ENCODE measurements at places on chromosomes 5 and 9. TPM values are rescaled to one million over a fixed set of nuclear protein-coding genes. Genes with fewer than 3 reads are reported as not detected.

Gene NTNG2
- 15.6 TPM for total RNA-seq

Gene ACOT12
- total RNA-seq, result not detected

Gene BSPRY
- total RNA-seq, result 10.6 TPM

Gene RNF183
- total RNA-seq, result 0.37 TPM

Gene NREP
- total RNA-seq, result 20.2 TPM

Gene AQP3
- total RNA-seq, result 29.1 TPM

GRCh38 chr9:37961351-37961750 is 57.4 kb upstream of the SLC25A51 start:
- no peak for DNase-seq

DNA sequence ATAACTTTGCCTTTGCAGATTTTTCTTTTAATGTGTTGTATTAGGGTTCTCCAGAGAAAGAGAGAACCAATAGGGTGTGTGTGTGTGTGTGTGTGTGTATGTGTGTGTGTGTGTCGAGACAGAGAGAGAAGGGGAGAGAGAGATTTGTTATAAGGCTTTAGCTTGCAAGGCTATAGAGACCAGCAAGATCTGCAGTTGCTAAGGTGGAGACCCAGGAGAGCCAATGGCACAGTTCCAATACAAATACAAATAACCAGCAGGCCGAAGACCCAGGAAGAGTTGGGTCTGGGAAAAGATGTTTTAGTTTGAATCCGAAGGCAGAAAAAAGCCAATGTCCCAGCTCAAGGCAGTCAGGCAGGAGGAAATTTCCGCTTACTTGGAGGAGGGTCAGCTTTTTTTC is 23.0 kb downstream of the TMOD1 start:
- DNase-seq, result no peak

DNA sequence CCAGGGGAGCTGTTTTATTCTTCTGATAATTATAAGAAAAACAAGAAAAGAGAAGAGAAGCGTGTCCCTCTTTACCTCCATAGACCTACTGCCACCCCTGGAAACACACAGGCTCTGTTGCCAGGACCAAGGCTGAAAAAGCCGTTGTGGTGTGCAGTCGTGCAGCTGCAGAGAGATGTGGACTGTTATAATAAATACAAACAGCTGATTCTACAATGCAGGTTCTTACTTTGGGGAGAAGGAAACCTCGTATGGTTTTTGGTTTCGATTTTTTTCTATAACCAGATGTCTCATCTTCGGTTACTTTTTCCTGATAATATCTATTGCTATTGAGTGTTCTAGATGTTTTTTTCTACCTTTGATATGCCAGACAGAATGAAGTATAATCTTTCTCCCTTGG is 28.1 kb downstream of the FYB1 start:
- no peak for DNase-seq

- DNase-seq, result no peak
Measured at GRCh38 chr5:63648376-63648775, 313.9 kb downstream of the HTR1A start.

DNA sequence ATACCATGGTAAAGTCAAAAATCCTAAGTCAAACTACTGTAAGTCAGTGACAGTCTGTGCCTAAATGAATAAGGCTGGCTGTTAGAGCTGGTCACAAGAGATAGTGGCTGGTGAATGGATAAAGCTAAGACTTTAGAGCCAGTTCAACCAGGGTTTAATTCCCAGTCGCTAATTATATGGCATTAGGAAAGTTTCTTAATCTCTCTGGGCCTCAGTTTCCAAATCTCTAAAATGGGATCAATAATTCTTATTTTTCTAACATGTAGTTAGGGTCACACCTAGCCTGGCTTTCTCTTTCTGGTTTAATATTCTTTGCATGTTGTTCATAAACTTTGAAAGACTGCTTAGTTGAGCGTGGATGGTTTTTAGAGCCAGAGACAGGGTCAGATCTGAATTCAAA is 64.8 kb downstream of the SMIM15 start:
- no peak for DNase-seq

DNA sequence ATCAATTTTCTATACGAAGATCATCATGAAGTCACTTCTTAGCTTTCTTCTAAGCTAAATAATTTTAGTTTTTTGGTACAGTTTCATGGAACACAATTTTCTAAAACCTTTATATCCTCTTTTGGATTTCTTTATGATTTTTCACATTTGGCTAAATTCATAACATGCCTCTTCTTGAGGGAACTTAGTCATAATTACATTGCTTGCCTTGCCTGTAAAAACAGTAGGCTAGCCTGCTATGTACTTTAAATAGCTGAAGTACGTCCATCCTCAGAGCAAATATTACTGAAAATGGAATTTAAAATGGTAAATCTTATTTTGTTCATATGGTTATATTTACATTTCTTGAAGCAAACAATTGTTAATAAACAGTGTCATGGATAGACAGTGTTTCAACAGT is 225.0 kb downstream of the VPS13A start:
- no peak for DNase-seq

- no peak for DNase-seq
Measured at GRCh38 chr9:102967979-102968378, 27.2 kb upstream of the CYLC2 start.

DNA sequence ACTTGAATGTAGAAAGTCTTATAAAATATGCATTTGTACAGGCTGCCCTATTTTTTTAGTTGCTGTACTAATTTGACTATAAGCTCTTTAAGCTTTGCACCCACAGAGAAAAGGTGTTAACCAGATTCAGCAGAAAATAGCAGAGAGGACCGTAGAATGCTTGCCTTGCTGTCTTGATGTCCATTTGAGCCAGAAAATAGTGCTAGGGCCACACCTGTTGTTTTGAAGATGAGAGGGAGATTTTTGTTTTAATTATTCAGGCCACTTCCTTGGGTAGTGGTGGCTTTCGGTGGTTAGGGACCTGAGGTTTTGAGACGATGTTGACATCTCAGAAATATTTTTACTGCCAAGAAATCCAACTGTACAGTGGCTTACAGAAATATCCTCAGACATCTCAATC is 196.0 kb downstream of the SPATA31D1 start:
- DNase-seq, result no peak

DNA sequence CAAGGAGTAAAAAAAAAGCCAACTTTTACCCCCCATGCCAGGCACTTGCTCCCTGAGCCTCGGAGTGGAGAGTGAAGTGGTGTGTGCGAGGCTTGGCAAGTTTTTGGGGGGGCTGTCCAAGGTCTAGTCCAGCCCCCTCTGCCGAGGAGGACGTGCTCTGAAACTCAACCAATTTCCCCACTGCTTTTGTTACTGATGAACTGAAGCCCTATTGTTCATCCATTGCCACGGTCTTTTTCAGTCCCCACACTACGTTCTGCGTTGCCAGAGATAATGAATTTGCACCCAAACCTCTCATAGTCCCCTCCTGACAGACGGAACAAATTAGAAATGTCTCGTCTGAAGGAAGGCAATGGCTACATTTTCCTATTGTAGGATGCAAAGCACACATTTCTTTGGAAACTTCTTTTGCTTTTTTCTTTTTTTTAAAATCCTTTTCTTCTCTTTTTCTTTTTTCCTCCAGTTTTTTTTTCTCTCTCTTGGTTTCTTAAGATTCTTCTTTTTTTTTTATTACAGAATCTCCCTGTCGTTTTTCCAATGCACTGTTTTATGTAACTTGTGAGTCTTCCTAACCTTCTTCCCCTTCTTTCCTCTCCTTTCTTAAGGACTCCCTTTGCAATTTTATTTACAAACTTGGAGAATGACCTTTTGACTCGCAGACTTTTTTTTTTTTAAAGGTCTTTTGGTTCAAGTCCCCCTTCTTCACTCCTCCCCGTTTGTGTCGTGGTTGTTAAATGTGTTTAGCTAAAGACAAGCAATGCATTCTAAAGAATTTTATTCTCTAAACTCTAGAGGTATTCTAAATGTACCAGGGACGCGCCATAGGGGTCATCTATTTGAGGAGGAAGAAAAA is 209.5 kb downstream of the MEF2C start:
- no peak for DNase-seq

- DNase-seq, result no peak
Measured at GRCh38 chr9:134887686-134888602, 7.3 kb downstream of the FCN2 start.

GRCh38 chr5:169945831-169946261 is 34.4 kb downstream of the INSYN2B start:
- no peak for DNase-seq

DNA sequence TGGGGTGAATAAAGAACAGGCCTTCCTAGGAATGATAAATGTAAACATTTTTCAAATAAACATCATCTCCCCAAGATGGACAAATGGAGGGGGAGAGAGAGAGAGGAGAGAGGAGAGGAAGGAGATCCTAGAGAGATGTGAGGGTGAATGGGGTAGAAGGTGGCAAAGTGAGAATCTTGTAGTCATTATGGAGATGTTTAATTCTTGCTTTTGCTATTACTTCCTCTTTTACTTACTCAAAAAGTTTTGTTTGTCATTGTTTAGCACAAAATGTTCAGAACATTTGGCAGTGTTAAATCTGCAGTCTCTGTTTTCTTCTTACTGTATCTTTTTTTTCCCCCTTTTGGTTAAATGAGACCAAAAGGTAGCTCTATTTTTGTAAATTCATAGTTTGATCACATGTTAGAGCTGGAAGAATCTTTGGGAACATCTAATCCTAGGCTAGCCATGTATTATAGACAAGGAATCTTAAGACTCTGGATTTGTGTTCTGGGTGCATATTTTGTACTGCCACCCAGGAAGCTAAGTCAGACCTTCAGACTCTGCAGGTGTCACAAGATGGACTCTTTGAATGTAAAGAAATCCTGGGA is 266.1 kb downstream of the NTRK2 start:
- DNase-seq, result no peak

- no peak for DNase-seq
Measured at GRCh38 chr5:1757511-1757910, 42.1 kb downstream of the MRPL36 start.

DNA sequence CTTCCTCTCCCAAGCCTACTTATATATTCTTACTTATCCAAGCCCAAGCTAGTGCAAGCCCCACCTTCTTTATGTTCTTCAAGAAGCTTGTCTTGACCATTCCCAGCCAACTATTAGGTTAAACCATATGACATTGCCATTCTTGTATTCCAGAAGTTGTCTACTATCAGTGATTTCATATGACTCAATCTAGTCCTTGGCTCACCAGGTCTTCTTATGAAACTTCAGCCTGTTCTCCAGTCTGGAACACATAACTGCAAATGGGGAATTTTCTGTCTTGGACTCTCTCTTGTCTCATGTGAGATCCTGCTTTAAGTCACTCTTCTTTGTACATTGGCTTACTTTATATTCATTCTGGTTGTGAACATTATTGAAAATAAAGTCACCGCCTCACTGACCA is 130.7 kb downstream of the TTLL11 start:
- no peak for DNase-seq

DNA sequence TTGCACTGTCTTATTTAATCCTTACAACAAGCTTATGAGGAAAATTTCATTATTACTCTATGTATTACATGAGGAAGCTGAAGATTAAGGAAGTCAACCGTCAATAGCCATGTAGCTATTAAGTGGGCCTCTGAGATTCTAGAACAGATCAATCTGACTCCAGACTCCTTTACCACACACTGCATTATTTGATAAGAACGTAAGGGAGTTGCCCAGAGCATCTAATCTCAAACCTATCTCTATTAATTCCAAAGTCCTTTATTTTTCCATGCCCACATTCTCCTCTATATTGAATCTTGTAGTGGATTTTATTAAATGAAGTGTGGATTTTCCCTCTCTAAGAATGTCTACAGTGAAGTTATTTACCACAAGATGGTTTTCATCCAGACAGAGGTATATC is 118.2 kb upstream of the MTAP start:
- DNase-seq, result no peak

DNA sequence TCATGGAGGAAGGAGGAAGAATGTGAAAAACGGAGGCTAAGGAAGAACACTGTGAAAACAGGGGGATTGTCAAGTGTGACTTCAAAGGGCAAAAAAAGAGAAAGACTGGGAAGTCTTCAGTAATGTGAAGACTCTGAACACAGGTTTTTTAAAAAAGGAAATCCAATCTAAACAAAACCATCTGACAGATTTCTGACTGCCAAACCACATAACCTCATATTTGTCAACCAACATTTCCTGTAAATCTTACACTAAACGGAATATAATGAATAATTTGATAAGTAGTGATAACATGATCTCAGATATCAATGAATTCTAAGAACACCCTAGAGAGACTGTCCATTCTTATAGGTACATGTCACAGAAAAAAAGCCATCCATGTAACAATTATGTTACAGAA is 124.7 kb downstream of the FBN2 start:
- no peak for DNase-seq

DNA sequence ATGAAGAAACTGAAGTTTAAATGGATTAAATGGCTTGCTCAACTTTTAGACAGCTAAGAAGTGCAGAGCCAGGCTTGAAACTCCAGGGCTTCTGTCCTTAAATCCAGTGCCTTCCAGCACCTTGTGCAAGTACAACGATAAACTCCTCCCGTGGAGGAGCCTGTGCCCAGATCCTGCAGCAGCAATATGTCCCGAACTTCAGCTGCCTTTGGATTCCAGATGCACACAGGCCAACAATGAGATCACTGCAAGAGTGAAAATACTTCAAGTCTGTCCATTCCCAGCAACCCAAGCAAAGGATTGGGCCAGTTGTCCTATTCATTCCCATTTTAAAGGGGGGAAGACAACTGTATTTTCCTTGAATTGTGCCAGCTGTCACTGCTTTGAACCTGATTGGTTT is 199.6 kb downstream of the CRB2 start:
- no peak for DNase-seq

DNA sequence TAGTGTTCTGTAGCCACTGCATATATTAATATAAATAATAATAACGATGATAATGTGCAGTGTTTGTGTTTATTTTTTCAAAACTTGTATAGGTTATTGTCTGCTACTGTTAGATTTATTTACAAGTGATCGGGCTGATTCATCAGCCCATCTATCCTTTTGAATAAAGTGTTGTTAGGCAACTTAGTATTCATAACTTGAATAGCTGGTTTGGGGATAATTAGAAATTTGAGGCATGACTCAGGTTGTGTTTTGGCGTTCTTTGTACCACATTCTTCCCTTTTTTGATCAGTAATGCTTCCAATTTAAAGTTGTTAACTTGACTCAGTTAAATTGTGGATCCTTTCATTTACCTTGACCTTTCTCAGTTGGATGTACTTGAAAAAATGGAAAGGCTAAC is 69.7 kb downstream of the FOCAD start:
- no peak for DNase-seq

- DNase-seq, result no peak
Measured at GRCh38 chr5:124713595-124713994, 32.8 kb downstream of the ZNF608 start.

- DNase-seq, result no peak
Measured at GRCh38 chr5:145925803-145926202, 10.6 kb upstream of the SH3RF2 start.

DNA sequence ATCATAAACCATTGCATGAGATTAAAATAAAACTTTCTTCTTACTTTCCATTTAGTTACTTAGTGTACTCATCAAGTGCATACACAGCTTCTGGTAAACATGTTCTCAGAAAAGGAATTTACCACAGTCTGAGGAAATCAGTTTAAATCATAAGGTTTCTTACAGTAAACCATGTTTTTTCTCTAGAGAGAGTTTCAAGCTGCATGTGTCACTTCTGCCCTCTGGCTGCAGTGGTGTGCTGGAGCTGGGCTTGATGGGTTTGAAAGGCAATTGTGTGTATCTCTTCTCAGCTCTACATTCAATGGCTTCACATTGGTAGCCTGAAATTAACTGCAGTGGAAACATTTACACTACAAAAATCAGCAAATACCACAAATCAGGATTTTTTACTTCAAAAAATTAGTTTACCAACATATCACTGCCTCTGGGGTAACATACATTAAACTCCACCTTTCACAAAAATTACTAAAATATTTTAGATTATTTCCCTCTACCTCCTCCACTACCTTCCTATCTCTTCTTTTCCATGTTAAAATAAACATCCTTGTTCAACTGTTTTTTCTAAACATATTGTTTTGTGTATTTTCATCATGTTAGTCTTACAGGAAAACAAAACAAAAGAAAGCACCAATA is 414.3 kb downstream of the ANXA1 start:
- DNase-seq, result no peak

Data from activated naive CD8-positive, alpha-beta T cell treated with anti-CD3 and anti-CD28 coated beads, Interleukin-2, amount 10 ng/mL, durations not matched to agents 7 days and 5 days (primary cell).